ENCODE measurements at places on chromosomes 13 and 19.

GRCh38 chr13:94210816-94211215 lies 268.7 kb downstream of the DCT start:
- DNase-seq = no peak

GRCh38 chr13:46178143-46178542 lies 3.8 kb downstream of the LCP1 start:
- no peak for DNase-seq

DNA sequence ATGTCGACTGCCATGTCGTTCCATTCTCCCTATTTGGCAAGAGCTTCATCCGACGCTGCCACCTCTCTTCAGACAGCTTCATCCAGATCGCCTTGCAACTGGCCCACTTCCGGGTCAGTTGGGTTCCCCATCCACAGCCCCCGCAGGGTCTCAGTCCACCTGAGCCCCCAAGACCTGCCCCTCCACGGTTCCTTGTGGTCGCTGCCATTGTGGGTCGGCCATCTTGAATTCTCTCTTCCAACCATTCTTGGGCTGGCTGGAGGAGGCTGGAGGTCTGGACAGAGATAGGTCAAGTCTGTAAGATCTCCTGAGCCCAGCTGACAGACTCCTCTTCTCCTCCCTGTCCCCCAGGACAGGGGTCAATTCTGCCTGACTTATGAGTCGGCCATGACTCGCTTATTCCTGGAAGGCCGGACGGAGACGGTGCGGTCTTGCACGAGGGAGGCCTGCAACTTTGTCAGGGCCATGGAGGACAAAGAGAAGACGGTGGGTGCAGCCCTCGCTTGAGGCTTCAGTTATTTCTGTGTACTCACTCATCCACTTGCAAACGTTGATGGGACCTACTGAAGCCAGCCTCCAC lies 19.5 kb downstream of the CPT1C start:
- no peak for DNase-seq

GRCh38 chr19:46979126-46980105 lies 40.2 kb upstream of the NPAS1 start:
- DNase-seq = no peak

DNA sequence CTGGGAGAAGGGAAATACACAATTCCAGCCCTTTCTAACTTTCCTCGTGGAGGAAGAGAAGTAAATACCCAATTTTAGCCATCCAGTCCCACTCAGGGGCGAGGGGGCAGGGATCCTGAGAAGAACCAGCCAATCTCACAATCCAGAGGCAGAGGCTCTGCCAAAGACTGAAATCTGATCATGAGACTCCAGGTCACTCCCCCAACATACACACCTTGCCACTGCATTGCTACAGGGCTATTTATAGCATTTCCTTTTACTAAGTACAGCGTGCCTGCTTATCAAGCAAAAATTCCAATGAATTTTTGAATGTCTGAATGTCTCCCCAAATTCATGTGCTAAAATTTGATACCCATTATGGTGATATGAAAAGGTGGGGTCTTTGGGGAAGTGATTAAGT lies 1687.5 kb downstream of the EFNB2 start:
- DNase-seq = no peak

GRCh38 chr19:2607712-2608601 lies 94.5 kb downstream of the GNG7 start:
- DNase-seq = no peak

Measured in fibroblast of skin of abdomen (primary cell).